Small intestine (tissue), 16 donors: ENCODE measurements at places on chromosomes 1 and 21.

GRCh38 chr1:18480315-18481189, at the start of gene KLHDC7A:
KLHDC7A (plus strand) TSS chr1:18480930; CDS start chr1:18480982, 52 bp downstream.
- no peak within 1 kb of the TSS for H3K27ac ChIP-seq
- DNase-seq, result peak; percentile 88
- peak within 1 kb of the TSS; percentile 24 for H3K4me3 ChIP-seq
- no peaks in the 10 kb centered on the region for H3K27me3 ChIP-seq
- H3K4me1 ChIP-seq, result no peaks in the 10 kb centered on the region
- H3K36me3 ChIP-seq, result peaks cover 3% of the 10 kb centered on the region

- H3K4me1 ChIP-seq, result peaks cover 3% of the 10 kb centered on the region
- H3K36me3 ChIP-seq, result no peaks in the 10 kb centered on the region
- peaks cover 2% of the 10 kb centered on the region for H3K27me3 ChIP-seq
- no peak overlapping the region for H3K27ac ChIP-seq
These were observed 872 bp upstream of the PINK1 start for GRCh38 chr1:20632386-20632785.

GRCh38 chr1:223771814-223772770, 59.8 kb downstream of the CAPN2 start:
- no peak overlapping the region for H3K27ac ChIP-seq
- H3K4me1 ChIP-seq, result peaks cover 32% of the 10 kb centered on the region
- no peak overlapping the region for H3K4me3 ChIP-seq
- H3K36me3 ChIP-seq, result peaks cover 30% of the 10 kb centered on the region
- DNase-seq, result peak; percentile 85
- H3K27me3 ChIP-seq, result no peaks in the 10 kb centered on the region

GRCh38 chr1:200029035-200029821, 1.7 kb downstream of the NR5A2 start:
- H3K36me3 ChIP-seq, result peaks cover 6% of the 10 kb centered on the region
- H3K27ac ChIP-seq, result peak overlapping the region; percentile 82
- H3K4me3 ChIP-seq, result peak overlapping the region; percentile 33
- DNase-seq, result peak; percentile 73

- H3K4me1 ChIP-seq, result peaks cover 3% of the 10 kb centered on the region
- no peaks in the 10 kb centered on the region for H3K27me3 ChIP-seq
- H3K36me3 ChIP-seq, result no peaks in the 10 kb centered on the region
- H3K27ac ChIP-seq, result no peak overlapping the region
- H3K4me3 ChIP-seq, result no peak overlapping the region
These were observed 71.2 kb downstream of the VWA5B1 start for GRCh38 chr1:20361805-20362381.

GRCh38 chr1:22978299-22978698, 5.6 kb upstream of the LACTBL1 start:
- H3K4me1 ChIP-seq, result no peaks in the 10 kb centered on the region
- no peak for DNase-seq
- no peaks in the 10 kb centered on the region for H3K27me3 ChIP-seq

DNA sequence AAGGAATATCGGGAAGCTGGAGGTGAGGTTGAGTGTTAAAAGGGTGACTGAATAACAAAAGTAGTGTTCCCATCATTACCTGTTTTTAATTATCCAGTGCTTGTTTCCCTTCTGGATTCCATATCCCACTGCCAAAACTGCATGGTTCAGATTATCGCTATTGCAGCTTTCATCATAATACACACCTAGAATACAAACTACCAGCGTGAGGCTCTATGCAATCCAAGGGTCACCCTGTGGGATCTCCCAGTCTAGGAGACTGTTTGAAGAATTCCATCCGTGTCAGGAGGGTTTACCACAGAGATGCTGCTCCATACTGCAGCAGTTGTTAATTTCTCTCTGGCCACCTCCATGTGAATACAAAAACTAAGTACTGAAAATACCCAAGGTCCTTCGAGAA, 9.0 kb downstream of the CTSK start:
- H3K4me1 ChIP-seq, result no peaks in the 10 kb centered on the region
- H3K27ac ChIP-seq, result no peak overlapping the region
- DNase-seq, result no peak
- H3K27me3 ChIP-seq, result no peaks in the 10 kb centered on the region
